ENCODE measurements at places on chromosomes 7 and 10.

- DNase-seq = no peak
Measured at GRCh38 chr7:143496263-143496662, 18.6 kb downstream of the TAS2R41 start.

- DNase-seq = no peak
Measured at GRCh38 chr10:132939957-132940790, 2.2 kb downstream of the CFAP46 start.

DNA sequence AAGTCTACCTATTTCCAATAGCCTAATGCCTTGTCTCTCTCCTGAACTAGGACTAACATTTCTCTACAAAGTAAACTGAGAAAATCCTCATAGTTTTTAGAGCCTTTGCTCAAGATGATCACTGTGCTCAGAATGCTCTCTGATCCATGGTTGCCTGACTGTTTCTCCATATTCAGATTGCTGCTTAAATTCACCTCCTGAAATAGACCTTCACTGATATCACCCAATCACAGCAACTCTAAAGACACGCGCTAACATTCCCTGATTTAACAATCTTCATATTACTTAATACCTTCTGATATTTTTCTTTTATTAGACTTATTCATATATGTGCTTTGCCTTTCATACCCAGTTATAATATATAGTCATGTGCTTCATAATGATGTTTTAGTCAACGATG, 148.9 kb upstream of the SP4 start:
- DNase-seq = no peak

GRCh38 chr10:48684792-48685623, at the start of gene WDFY4:
TSS of gene WDFY4 (plus strand) at chr10:48684873. CDS start at chr10:48709733, 24,860 bp downstream.
- no peak for DNase-seq

GRCh38 chr7:38927751-38928150, 18.8 kb upstream of the VPS41 start:
- DNase-seq = no peak

GRCh38 chr7:152602962-152603361, 73.0 kb downstream of the XRCC2 start:
- no peak for DNase-seq

DNA sequence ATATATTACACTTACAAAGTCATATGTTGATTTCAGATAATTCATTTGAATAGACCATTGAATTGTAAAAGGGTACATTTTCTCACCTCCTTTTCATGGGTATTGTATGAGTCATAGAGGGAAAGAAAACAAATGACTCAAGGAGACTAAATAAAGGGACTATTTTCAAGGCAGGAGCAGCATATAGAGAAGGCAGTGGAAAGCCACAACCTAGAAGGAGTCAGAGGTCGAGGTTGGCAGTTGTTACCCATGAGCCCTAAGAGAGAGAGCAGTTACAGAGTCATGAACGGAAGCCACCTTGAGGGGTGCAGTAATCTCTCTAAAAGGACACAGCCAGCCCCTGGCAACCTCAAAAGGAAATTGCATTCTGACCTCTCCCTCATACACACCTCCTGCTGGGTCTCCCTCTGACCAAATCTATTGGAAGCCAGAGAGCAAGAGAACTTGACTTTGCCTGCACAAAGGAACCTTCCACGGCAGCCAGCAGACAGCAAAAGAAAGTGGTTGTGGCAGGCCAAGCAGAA, 137.9 kb downstream of the GRM8 start:
- DNase-seq = no peak

- no peak for DNase-seq
Measured at GRCh38 chr10:48838834-48839233, 100.8 kb downstream of the LRRC18 start.

DNA sequence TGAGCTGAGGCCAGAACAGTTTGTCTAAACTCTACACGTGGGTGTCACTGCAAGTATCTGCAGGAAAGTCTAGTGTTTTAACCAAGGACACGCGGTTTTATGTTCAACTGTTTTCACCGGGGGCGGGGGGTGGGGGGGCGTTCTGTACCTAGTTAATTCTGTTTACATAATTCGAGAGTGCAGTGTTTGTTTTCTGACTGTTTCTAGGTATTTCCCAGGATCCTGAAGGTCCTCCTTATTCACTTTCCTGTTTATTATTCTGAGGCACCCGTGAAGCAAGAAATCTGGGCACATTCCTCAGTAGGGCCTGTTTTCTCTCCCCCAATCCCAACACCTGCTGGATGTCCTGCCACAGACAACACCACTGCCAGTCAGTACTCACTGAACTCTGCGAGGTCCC, 7.6 kb downstream of the LOXL4 start:
- no peak for DNase-seq

DNA sequence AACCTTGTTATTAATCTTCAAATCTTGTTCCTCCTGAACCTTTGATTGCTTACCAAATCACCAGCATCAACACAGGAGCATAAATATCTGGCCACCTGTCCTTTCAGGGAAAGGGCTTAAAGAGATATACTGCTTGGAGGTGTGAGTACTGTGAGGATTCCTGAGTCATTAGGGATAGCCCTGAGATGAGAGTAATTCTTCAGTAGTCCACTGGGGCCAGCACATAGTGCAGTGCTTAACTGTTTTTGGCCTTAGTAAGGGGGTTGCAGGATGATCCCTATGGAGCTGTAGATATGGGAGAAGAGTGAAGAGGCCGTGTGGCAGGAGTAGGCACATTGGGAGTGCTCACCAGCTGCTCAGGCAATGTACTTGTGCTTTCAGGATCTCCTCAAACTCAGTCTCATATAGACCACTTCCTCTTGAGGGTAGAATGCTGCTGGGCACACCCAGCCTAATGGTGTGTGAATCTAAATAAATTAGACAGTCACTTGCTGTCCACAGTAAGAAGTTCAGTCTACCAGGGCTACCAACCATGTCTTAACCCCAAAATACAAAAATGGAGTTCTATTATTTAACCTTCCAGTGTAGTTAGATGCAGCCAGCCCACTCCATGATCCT, 26.5 kb upstream of the GPR141 start:
- no peak for DNase-seq

DNA sequence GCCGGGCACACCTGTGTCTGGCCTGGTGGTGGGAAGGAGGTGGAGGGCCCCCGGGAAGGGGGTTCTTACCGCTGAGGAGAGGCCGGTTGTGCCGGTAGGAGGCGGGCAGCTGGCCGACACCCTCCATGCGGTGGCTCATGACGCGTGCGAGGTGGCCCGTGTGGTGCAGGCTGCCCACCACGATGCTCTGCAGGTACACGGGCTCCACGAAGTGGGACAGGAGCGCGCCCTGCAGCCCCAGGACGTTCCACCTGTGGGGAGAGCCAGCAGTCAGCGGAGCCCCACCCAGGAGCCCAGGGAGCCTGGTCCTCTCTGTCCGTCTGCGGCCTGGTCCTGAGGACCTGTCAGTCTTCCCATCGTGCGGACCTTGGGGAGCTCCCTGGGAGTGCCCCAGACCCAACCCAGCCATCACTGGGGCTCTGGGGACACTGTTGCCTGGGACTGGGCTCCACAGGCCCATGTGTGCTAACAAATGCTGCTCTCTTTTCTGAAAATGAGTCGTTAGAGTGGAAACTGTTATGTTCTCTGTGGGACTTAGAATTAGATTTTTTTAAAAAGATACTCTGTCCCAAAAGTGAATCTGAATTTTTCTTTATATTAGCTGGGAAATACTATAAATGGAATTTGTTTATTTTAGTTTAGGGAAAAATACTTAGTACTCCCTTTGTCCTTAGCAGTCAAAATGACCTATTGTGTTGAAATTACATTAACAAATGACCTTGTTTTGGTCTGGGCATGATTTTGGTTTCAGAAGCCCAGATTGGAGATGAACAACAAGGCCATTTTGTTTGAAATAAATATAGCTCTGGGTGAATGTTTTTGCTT, 143.9 kb downstream of the WDR37 start:
- no peak for DNase-seq
